ENCODE measurements at places on chromosomes 5 and 9.

- no peak for DNase-seq
Measured at GRCh38 chr5:24767086-24767485, 122.3 kb upstream of the CDH10 start.

DNA sequence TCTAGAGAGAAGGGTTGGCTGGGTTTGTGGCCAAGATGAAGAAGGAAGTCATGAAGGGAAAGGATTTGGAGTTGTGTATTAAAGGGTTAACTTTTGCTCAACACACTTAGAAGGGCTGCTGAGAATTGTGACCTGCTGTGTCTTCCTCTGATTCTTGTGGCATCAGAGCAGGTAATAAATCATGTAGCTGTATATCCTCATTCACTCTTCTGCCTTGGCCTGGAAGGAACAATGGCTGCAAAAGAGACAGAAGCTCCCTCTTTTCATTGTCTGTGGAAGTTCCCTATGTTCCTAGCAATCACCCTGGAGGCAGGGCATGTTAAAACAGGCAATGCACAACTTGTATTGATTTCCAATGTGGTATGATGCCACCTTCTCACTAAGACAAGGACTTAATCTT, 159.1 kb downstream of the LRRC70 start:
- DNase-seq, result no peak

DNA sequence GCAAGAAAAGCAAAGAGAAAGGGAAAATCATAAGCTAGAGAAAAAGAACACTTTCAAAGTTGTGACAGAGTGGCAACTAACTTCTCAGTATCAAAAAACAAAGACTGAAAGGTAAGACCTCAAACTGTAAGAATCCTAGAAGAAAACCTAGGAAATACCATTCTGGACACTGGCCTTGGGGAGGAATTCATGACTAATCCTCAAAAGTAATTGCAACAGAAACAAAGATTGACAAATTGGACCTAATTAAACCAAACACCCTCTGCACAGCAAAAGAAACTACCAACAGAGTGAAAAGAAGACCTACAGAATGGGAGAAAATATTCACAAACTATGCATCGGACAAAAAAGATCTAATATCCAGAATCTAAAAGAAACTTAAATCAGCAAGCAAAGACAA, 79.1 kb downstream of the FEM1C start:
- DNase-seq, result no peak

GRCh38 chr9:96021551-96022444, 146.3 kb downstream of the ERCC6L2 start:
- DNase-seq, result peak; percentile 19

- no peak for DNase-seq
Measured at GRCh38 chr9:98329281-98329680, 73.8 kb upstream of the TBC1D2 start.
